ENCODE measurements at places on chromosomes 6 and 20. TPM values are rescaled to one million over a fixed set of nuclear protein-coding genes. Genes with fewer than 3 reads are reported as not detected.

- H3K27me3 ChIP-seq, result no peaks in the 10 kb centered on the region
- no peak overlapping the region for H3K27ac ChIP-seq
- H3K36me3 ChIP-seq, result peaks cover 3% of the 10 kb centered on the region
- no peak for DNase-seq
- no peaks in the 10 kb centered on the region for H3K4me1 ChIP-seq
Measured at GRCh38 chr6:38587766-38588362, 51.9 kb downstream of the BTBD9 start.

DNA sequence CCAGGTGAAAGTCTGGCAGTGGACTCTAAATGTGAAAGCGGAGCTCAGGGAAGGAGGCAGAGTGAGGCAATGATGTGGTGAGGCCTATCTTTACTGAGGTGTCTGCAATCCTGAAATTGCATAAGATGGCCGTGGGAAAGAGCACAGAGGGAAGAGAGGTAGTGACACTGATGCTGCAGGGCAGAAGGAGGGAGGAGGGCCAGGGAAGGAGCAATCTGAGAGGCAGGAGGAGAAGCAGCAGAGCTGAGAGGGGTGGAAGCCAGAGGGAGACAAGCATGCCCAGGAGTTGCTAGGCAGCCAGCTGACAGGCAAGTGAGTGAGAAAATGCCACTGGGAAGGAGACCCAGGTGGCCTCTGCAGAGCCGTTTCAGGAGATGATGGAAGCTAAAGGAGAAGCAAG, 97.4 kb upstream of the CNR1 start:
- H3K4me1 ChIP-seq, result no peaks in the 10 kb centered on the region
- H3K36me3 ChIP-seq, result no peaks in the 10 kb centered on the region
- no peaks in the 10 kb centered on the region for H3K27me3 ChIP-seq
- no peak overlapping the region for H3K4me3 ChIP-seq

DNA sequence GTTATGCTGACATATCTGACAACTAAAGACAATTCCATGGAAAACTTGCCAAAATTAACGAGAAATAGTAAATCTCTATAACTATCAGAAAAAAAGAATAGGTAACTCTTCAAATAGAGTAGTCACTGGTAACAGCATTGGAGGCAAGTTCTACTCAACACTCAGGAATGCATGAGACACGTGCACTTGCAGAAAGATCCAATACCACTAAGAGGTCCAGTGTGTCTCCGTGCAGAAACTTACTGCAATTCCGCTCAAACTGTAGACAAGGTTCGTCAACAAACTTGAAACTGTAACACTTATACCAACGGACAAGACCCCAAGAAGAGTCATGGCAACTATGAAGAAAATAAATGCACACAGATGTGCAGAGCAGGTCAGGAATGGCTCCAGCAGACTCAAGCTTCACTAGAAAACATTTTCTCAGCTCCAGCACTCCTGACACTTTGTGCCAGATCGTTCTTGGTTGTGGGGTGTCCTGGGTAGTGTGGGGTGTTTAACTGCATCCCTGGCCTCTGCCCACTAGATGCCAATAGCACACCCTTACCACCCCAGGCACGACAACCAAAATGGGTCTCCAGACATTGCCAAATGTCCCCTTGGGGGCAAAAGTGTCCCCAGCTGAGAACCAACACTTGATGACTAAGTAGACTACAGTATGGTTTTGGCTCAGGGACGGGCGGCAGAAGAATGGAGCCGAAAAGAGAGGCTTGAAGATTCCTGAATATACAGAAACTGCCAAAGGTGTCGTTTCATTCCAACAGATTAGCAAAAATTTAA, 134.8 kb downstream of the DTNBP1 start:
- no peak for DNase-seq
- H3K27ac ChIP-seq, result no peak overlapping the region
- H3K27me3 ChIP-seq, result no peaks in the 10 kb centered on the region
- H3K36me3 ChIP-seq, result peaks cover 2% of the 10 kb centered on the region
- no peak overlapping the region for H3K4me3 ChIP-seq
- H3K4me1 ChIP-seq, result no peaks in the 10 kb centered on the region

C20orf204 gene
- 5.8 TPM for total RNA-seq

DNA sequence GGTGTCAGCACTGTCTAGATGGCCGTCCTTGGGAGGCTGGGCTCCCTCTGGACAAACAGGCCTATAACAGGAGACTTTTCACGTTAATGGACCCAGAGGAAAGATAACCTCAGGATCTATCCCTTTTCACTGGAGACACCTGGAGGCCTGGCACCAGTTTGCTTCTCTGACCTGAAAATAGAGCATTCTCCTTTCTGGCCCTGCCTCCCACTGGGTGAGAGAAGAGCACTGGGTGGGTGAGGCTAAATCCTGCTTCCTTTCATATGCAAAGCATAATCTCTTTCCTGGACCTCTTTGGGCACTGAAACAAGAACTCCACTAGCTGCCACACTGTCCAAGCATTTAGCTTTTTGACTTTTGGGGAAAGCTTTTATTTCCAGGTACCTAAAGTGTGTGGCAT, 78.3 kb downstream of the FOXO3 start:
- H3K27me3 ChIP-seq, result no peaks in the 10 kb centered on the region
- no peaks in the 10 kb centered on the region for H3K36me3 ChIP-seq
- no peak overlapping the region for H3K4me3 ChIP-seq
- DNase-seq, result no peak
- H3K4me1 ChIP-seq, result no peaks in the 10 kb centered on the region
- H3K27ac ChIP-seq, result no peak overlapping the region

DNA sequence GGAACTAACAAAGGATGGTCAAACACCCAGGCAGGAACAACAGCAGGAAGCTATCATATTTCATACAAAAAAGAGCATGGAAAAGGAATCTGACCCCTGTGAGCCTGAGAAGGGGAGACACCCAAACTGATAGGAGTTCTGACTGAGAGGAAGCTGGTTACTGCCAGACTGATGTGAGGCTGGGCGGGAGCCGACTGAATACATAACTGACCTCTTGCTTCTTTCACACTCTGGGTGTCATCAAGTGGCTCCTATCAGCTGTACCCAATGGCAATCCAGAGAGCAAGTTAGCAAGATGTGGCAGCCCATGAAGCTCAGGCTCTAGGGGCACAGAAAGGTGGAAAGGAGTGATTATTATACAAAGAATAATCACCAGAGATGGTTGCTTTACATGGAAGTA, 795.1 kb upstream of the HS3ST5 start:
- H3K4me3 ChIP-seq, result no peak overlapping the region
- DNase-seq, result no peak
- H3K27ac ChIP-seq, result no peak overlapping the region
- H3K36me3 ChIP-seq, result no peaks in the 10 kb centered on the region

- no peak overlapping the region for H3K4me3 ChIP-seq
- no peaks in the 10 kb centered on the region for H3K27me3 ChIP-seq
- H3K4me1 ChIP-seq, result peaks cover 44% of the 10 kb centered on the region
- DNase-seq, result peak; percentile 95
- peak overlapping the region; percentile 95 for H3K27ac ChIP-seq
- H3K36me3 ChIP-seq, result no peaks in the 10 kb centered on the region
Measured at GRCh38 chr6:3813150-3813780, 35.9 kb upstream of the FAM50B start.

DNA sequence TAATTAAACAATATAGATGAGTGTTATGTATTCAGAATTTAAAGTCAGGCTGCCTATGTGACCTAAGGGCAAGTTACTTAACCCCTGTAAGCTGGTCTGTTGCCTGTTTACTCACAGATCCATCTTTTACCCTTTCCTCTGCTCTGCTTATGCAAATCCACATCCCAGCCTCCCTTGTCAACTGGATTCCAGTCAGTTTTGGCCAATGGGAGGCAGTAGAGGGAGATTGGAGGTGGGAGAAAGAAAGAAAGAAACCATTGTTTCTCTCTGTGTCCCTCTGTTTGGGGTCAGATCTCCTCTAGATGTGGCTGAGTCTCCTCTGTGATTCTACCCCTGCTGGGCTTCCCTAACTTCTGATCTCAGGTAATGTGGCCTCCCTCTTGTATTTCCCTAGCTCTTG, 266.8 kb upstream of the PLN start:
- H3K4me3 ChIP-seq, result no peak overlapping the region
- H3K27me3 ChIP-seq, result peaks cover 9% of the 10 kb centered on the region
- no peaks in the 10 kb centered on the region for H3K4me1 ChIP-seq
- no peak for DNase-seq

SAMD5 gene
- total RNA-seq, result 4.6 TPM

DNA sequence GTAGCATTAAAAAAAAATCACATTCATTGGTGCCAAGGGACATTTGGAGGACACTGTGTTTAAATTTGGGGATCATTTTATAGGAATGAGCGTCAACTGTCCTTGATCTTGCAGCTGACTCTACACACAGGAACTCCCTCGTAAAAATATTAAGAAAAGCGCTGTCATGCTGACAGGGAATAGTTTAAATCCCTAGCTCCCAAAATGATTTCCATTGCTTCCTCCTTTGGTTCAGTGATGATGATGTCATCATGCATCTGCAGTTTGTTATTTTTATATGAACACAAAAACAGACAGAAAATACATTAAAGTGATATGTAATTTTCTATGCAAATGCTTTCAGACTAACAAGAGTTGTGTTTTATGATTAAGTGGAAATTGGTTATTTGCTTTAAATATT, 275.6 kb downstream of the BTBD9 start:
- no peaks in the 10 kb centered on the region for H3K27me3 ChIP-seq
- no peaks in the 10 kb centered on the region for H3K36me3 ChIP-seq
- DNase-seq, result peak; percentile 19
- no peaks in the 10 kb centered on the region for H3K4me1 ChIP-seq
- H3K4me3 ChIP-seq, result no peak overlapping the region

DNA sequence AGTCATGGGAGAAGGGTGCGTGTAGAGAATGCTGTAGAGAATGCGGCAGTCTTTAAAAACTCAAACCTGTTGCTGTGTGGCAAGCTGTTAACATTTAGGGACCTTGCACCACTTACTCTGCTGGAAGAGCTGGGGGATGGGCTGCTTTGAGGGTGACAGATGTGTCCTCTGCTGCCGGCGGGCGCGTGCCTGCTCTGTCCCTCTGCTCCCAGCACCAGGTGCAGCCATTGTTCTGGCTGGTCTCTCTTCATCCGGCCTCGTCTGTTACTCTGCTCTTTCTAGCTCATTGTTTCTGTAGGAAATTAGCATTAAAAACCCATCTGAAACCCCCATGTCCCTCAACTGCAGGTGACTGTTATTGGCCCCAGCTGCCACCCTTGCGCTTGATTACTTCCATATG, 78.5 kb downstream of the CBFA2T2 start:
- no peak overlapping the region for H3K4me3 ChIP-seq
- H3K36me3 ChIP-seq, result no peaks in the 10 kb centered on the region
- H3K4me1 ChIP-seq, result no peaks in the 10 kb centered on the region
- H3K27ac ChIP-seq, result no peak overlapping the region
- no peak for DNase-seq
- no peaks in the 10 kb centered on the region for H3K27me3 ChIP-seq

DNA sequence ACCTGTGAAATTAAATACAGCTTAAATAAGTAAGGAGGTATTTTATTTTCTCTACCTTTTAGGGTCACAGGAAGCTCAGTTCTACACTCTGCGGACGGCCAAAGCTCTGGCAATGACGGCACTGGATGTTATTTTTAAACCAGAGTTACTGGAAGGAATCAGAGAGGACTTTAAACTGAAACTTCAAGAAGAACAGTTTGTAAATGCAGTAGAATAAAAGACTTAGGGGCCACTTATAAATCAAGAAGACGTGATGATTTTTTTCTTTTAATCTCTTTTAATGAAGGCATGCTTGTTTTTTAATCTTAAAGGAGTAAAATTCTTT, 16.2 kb downstream of the PM20D2 start:
- H3K36me3 ChIP-seq, result no peaks in the 10 kb centered on the region
- H3K4me1 ChIP-seq, result no peaks in the 10 kb centered on the region
- no peak for DNase-seq
- no peak overlapping the region for H3K4me3 ChIP-seq

- DNase-seq, result peak; percentile 19
- H3K36me3 ChIP-seq, result no peaks in the 10 kb centered on the region
- H3K4me3 ChIP-seq, result no peak overlapping the region
Measured at GRCh38 chr20:517221-517620, 26.4 kb downstream of the CSNK2A1 start.

GHRH gene
- total RNA-seq, result not detected

DNA sequence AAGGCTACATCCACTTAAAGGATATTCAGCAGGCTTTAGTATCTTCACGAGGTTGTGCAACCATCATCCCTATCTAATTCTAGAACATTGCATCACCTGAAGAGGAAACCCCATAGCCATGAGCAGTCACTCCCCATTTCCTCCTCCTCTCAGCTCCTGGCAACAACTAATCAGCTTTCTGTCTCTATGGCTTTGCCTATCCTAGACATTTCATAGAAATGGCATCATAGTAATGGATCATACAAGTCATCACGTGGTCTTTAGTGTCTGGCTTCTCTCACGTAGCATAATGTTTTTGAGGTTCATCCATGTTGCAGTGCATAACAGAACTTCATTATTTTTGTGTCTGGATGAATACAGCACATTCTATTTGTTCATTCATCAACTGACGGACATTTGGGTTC, 20.5 kb downstream of the SNAI1 start:
- no peaks in the 10 kb centered on the region for H3K4me1 ChIP-seq
- no peak overlapping the region for H3K4me3 ChIP-seq
- no peaks in the 10 kb centered on the region for H3K36me3 ChIP-seq
- no peaks in the 10 kb centered on the region for H3K27me3 ChIP-seq
- no peak overlapping the region for H3K27ac ChIP-seq

GRCh38 chr6:6333501-6333900, 13.0 kb upstream of the F13A1 start:
- no peaks in the 10 kb centered on the region for H3K4me1 ChIP-seq
- H3K36me3 ChIP-seq, result no peaks in the 10 kb centered on the region
- H3K27ac ChIP-seq, result no peak overlapping the region
- no peak for DNase-seq

- H3K4me3 ChIP-seq, result no peak overlapping the region
- H3K27ac ChIP-seq, result no peak overlapping the region
- H3K4me1 ChIP-seq, result no peaks in the 10 kb centered on the region
- H3K27me3 ChIP-seq, result no peaks in the 10 kb centered on the region
- no peaks in the 10 kb centered on the region for H3K36me3 ChIP-seq
Measured at GRCh38 chr20:41268402-41268801, 49.1 kb downstream of the ZHX3 start.

DNA sequence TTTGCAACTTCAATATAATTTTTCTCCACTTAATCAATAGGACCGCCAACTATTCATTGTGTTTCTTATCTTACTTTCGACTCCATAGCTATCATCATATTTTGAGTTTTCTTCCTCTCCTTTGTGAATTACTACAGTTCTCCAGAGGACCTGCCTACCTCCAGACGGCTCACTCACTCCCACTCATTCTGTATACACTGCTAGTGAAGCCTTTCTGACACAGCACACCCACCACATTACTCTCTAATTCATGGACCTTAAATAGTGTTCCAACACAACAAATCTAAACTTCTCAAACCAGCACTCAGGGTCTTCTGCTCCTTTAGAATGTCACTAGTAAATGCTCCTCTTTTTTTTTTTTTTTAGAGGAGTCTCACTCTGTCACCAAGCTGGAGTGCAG, 23.8 kb downstream of the FKBP5 start:
- H3K27ac ChIP-seq, result peak overlapping the region; percentile 74
- H3K36me3 ChIP-seq, result no peaks in the 10 kb centered on the region
- H3K4me1 ChIP-seq, result peaks cover 54% of the 10 kb centered on the region
- no peak for DNase-seq

GRCh38 chr20:46243707-46244628, 64.3 kb downstream of the CDH22 start:
- no peaks in the 10 kb centered on the region for H3K27me3 ChIP-seq
- no peak overlapping the region for H3K4me3 ChIP-seq
- H3K4me1 ChIP-seq, result no peaks in the 10 kb centered on the region
- no peaks in the 10 kb centered on the region for H3K36me3 ChIP-seq

GRCh38 chr6:111564482-111564945, 41.2 kb downstream of the TRAF3IP2 start:
- H3K27ac ChIP-seq, result peak overlapping the region; percentile 25
- DNase-seq, result peak; percentile 51
- peaks cover 10% of the 10 kb centered on the region for H3K36me3 ChIP-seq
- no peaks in the 10 kb centered on the region for H3K27me3 ChIP-seq
- H3K4me3 ChIP-seq, result no peak overlapping the region

All from endothelial cell of umbilical vein (primary cell).